NCI-H1417 treated with DMSO at 0.1 percent for 48 hours (cell line): ENCODE measurements at places on chromosomes 11 and 22.

DNA sequence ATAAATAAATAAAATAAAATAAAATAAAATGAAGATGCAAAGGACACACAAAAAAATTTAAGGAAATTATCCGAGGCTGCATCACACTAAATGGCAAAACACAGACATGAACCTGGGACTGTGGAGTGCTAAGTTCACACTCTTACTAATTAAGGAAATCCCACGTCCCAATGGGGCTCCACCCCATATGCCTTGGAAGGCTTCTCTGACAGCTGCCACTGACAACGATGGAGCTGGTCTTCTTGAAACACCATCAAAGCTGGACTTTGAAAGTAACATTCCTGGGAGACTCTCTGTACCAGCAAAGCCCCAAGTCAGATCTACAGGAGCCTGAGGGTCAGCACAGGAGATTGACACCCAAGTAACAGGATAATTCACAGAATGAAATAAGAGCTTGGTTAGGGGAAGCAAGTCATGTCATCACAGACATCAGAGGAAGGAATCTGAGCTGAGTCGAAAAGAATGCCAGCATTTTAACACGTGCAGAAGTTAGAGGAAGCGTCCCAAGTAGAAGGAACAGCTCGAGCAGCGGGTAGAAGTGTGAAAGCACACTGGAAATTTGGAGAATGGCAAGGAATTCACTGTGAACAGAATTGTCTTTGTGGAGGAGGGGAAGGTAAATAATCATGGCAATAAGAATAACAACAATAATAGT is 13.8 kb downstream of the TPST2 start:
- no peak for DNase-seq

GRCh38 chr22:33397381-33397907 is 339.3 kb upstream of the SYN3 start:
- no peak for DNase-seq

DNA sequence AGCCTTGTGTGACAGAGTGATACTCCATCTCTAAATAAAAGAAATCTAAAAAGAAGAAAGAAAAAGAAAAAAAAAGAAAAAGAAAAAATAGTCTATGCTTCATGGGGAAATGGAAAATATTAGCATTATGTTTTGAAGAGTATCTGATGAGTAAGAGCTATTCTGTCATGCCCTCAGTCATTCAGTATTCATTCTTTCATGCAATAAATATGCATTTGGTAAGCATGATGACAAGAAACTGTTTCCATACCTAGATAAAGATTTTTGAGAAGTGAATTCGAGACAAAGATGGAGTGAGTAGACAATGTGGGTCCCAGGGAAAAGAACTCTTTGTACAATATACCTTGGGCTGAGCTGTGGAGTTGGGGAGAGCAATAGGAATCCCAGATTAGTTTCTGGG is 6.2 kb upstream of the IFTAP start:
- DNase-seq: no peak

DNA sequence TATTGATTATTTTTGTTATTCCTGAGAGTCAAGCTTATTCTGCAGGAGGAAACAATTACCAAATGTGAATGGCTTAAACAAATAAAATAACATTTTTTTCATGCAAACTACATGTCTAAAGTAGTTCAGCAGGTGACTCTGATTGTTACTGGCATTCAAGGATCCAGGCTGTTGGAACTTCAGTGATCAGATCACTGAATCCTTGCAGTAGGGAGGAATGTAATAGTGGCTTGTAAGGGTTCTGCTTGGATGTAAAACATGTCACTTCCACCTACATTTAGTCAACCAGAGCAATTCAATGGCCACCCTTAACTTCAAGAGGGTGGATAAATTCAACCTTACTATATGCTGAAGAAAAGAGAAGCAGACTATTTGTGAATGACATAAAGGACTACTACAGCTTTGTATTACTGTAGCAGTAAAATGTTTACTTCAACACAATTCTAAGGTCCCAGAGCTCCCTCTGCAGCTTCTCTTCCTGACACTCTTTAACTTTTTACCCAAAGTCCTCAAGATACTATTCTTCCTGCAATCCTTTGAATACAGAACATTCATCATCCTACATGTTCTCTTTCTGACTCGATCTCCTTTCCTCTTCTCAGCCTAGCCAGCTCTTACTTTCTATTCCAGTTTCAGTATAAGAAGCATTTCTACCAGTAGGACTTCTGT is 284.0 kb downstream of the LRRC4C start:
- DNase-seq: no peak

DNA sequence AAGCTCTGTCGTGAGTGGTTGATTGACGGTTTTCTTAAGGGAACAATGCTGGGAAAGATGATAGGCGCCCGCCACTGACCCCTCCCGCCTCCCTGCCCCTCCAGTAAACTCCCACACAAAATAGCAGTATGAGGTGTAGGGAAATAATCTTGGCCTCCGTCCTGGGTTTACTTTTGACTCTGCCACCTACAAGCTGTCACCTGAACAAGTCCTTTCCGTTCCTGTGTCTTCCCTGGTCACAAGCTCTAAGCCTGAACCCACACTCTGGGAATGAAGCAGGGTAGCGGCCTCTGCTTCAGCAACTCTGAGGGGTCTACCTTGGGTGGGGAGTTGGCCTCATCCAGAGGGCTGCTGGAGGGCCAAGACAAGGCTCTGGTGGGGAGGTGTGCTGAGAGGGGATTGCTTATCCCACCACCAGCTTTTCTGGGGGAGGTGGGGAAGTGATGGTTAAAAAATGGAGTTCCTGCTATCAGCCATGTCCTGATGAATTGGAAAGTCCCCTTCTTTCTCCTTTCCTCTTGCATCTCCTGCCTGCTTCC is 87.8 kb downstream of the CEP164 start:
- DNase-seq: no peak

- no peak for DNase-seq
These were observed at the start of gene HPX for GRCh38 chr11:6440906-6441358. TSS of gene HPX (minus strand) at chr11:6440987. CDS start at chr11:6440963, 24 bp downstream.

DNA sequence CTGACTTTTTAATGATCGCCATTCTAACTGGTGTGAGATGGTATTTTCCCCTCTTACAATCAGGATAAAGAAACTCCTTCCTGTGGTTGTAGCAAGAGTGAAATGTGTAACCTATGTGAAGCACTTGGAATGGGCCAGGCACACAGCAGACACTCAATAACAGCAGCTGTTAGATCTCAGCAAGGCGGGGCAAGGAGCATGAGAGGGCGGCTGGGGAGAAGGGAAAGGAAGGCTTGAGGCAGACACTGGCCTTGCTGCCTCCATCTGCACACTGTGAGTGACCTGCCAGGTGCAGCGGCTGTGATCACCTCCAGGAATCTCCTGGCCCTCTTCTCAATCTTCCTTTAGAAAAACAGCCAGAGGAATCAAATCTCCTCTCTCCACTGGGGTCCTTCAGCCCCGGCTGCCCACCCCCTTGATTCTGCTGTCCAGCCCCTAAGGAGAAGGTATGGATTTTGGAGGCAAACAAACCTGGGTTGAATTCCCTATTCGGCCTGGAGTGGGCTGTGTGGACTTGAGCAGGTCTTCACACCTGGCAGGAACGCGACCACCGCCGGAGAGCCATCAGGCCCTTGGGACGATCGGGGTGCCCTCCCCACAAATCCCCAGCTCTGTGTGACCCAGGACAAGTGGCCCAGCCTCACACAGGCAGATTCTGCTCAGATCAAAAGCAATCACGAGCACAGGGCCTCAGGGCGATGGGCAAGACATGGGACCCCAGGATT is 49.0 kb downstream of the RPUSD4 start:
- no peak for DNase-seq
